ENCODE measurements at places on chromosomes 1 and 21. TPM values are rescaled to one million over a fixed set of nuclear protein-coding genes. Genes with fewer than 3 reads are reported as not detected.
A peak's percentile ranks its signal among the peaks of the same experiment; 100 is the strongest.

DNA sequence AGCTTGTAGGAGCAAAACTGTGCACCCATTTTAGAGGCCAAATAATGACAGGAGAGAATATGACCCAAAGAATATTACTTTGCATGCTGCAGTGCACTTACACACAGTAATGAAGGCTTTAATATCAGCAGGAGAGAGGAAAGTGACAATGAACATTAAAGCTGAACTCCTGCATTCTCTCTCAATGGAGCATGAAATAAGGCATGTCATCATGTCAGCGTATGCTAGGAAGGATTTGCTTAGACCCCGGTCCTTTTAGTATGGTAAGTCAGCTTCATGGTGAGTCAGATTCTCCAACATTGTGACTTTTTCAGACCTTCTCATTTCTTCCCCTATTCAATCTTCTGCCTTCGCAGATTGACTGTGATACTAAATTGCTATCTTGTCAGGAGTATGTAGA, 210.7 kb upstream of the TMPRSS15 start:
- no peak for DNase-seq

Gene BTBD8
- 8.5 TPM for total RNA-seq

- DNase-seq: no peak
Observed at GRCh38 chr1:31259746-31260145, 20.1 kb upstream of the NKAIN1 start.

Gene C1orf141
- not detected for total RNA-seq

- DNase-seq: no peak
Observed at GRCh38 chr1:162823231-162823630, 32.7 kb downstream of the HSD17B7 start.

DNA sequence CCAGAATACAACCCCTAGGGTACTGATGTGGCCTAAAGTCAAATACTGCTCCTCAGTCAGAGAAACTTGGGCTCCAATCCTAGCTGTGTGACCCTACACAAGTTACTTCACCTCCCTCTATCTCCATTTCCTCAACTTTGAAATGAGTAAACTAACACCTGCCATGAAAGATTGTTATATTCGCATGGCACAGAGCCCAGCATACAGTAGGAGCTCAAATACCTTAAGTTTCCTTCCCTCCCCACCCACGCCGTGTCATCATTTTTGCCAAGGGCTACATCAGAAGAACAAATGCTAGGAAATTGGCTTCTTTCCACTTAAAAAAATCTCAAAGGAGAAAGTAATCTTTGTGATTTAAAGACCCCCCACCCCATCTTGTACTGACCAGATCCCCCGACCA, 22.2 kb upstream of the ZNF362 start:
- DNase-seq: no peak

- no peak for DNase-seq
Observed at GRCh38 chr1:166489356-166489669, 322.5 kb upstream of the FAM78B start.

DNA sequence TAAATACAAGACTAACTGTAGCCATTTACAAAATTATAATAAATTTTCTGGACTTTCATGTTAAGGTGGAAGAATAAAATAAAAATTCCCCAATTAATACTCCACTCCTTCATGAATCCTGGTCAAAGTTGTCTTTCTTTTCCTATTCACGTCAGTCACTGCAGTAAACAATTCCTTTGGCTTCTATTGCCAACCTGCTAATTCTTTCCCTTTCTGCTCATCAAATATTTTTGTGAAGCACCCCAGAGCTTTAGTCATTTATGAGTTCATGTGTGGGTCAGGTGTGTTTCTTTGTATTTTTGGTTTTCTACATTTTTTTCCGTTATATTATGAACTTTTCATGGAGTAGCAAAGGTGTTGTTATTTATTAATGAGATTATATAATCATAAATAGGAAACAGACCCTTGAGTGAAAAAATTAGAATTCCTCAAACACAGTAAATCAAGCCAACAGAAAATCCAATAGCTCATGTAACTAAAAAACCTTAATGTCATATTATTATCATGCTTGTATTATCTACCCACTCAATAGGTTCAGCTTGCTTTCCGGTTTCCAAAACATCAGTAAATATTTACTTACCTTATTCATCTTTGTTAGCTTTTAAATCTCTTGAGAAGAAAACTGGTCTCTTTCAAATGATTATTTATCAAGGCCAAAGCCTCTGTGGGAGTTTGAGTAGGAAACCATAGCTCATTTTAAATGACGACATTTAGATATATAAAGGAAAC, 29.6 kb upstream of the PLA2G4A start:
- DNase-seq: no peak

GRCh38 chr1:99004254-99004860, 304 bp downstream of the PLPPR5 start:
- peak; percentile 11 for DNase-seq

Gene DOCK7
- 25.0 TPM for total RNA-seq

- DNase-seq: peak; percentile 62
Observed at GRCh38 chr1:206941766-206942418, 4.4 kb downstream of the PIGR start.

- no peak for DNase-seq
Observed at GRCh38 chr1:235639226-235640205, 10.1 kb downstream of the GNG4 start.

Gene SIM2
- total RNA-seq: 0.14 TPM

Gene JAM2
- total RNA-seq: 27.4 TPM

DNA sequence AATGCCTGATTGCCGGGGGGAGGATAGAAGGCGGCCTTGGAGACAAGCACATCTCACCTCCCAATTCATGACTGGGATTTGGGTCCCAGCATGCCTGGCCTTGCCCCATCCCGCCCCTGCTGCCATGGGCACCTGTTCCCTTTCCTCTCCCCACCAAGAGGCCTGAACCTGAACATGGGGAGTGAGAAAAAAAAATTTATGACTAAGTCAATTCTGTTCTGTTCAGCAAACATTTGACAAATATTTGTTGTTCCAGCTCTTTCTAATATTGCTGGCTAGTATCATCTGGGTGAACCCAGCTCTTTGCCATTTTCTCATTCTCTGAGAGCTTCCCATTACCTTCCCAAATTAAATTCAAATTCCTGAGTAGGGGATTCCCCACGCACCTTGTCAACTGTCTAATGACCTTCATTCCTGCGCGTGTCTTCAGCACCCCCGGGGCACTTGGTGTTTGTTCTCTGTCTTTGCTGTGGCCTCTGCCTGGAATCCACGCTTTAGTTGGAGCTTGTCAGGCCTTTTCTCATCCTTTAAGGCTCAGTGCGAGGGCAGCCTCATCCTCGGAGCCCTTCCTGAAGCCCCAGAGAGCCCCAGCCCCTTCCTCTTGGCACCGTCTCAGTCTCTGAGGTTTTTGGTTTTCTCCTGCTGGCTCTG, 42.8 kb downstream of the ARHGEF10L start:
- no peak for DNase-seq

- DNase-seq: no peak
Observed at GRCh38 chr1:2103266-2103900, 53.2 kb downstream of the PRKCZ start.

All from mucosa of gallbladder (tissue), 1 donor.